HFF-Myc (cell line): ENCODE measurements at places on chromosomes 7 and 10.

DNA sequence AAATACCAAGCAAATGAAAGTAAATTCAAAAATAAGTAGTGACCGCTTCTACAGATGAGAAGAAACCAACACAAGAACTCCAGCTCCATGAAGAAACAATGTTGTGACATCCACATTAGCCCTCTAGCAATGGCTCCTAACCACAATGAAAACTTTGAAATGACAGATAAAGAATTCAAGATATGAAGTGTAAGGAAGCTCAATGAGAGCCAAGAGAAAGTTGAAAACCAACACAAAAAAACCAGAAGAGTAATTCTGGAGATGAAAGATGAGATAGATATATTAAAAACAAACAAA lies 68.2 kb upstream of the DDC start:
- no peak for DNase-seq

GRCh38 chr10:22988581-22989360 lies 60.9 kb downstream of the ARMC3 start:
- peak; percentile 35 for DNase-seq

DNA sequence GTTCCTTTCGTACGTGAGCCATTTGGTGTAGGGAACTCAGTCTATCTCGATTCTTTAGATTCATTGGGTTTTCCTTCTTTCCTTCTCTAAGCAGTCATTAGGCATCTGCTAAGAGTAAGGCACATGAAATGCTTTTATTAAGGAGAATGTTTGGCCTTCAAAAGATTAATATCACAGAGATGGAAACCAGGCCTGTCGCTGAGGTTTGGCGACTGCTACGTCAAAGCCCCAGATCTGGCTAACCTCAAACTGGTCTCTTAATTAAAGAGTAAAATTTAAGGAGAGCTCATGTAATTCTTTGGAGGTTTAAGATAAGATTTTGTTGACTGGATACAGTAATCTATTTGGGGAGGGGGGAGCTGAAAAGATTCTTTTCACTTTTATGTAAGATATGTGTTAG lies 189.8 kb downstream of the JCAD start:
- DNase-seq: no peak

DNA sequence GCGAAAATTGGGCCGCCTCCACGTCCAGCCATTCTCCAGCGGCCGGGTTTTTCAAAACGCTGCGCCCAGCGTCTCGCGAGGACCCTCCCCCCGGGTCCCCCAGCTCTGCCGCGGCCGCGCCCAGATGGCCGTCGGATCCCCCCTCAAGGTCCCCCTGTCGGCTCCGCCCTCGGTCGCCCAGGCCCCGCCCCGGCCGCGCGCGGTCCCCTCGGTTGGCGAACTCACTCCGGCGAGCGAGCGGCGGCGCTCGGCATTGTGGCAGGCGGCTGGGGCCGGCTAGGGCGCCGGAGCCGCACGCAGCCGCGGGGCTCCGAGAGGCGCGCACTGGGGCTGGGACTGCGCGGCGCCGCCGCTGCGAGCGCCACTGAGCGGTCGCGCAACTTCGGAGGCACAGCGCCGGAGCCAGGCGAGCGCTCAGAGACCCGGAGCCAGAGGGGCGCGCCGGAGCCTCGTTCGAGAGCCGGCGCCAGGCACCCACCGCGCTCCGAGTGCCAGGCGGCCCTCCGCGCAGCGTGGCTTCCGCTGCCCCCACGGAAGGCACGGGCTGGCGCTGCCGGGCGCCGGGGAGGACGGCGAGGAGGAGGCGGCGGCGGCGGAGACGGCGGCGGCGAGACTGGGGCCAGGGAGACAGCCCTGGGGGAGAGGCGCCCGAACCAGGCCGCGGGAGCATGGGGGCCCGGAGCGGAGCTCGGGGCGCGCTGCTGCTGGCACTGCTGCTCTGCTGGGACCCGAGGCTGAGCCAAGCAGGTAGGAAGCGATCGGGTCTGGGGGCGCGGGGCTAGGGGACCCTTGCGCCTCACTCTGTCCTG lies at the start of gene UNC5B:
Gene UNC5B, plus strand, starts transcription at position 253 of the 809 bp plus-strand sequence. Its CDS starts 416 bp downstream, at position 669.
- peak; percentile 42 for DNase-seq

DNA sequence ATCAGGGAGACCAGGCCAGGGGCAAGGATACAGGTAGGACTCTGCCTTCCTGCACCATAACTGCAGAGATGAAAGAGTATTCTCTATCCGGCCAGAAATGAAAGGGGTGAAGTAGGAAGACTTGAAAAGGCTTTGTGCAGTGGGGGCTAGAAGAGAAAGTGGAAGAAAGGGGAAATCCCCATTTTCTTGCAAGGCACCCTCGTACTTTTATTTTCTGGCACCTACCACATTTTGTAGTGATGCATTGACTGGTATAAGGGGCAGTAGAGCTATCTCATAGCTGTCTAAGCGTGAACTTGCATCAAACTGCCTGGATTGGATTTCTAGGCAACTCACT lies 752 bp upstream of the CAMK2G start:
- no peak for DNase-seq

DNA sequence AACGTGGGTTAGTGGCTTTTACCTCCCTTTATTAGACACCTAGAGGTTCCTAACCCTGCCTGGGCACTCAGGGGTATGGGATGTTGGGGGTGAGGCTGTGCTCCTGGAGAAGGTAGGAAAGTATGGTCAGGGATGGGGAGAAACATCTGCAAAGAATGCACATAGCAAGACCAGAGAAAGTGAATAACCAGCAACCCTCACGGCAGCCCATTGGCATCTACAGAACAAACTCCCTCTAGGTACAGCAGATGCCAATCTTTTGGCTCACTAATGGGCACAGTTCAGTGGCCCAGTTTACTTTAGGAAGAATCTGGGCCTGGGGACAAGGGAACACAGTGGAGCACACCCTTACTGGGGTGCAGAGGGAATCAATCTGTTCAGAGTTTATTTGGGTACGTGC lies 143.9 kb downstream of the JAZF1 start:
- DNase-seq: no peak

- DNase-seq: no peak
Observed at GRCh38 chr10:470339-471003, 219.0 kb downstream of the DIP2C start.

DNA sequence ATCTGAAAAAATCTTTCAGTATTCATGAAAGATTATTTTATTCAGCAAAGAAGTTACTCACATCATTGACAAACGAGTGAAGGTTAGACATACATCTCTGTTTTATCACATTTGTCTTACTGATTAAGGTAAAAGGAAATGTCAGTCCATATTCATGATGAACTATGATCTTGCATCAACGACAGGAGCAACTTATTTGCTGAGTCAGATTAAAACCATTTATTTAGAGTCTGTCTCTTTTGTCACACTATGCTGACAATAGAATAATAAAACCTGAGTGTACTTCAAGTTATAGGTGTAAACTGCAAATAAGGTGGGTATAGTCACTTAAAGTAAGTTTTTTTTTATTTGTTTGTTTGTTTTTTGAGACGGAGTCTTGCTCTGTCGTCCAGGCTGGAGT lies 216.5 kb upstream of the SEMA3C start:
- DNase-seq: no peak

- DNase-seq: no peak
Observed at GRCh38 chr10:97549587-97550322, 22.8 kb upstream of the ANKRD2 start.

DNA sequence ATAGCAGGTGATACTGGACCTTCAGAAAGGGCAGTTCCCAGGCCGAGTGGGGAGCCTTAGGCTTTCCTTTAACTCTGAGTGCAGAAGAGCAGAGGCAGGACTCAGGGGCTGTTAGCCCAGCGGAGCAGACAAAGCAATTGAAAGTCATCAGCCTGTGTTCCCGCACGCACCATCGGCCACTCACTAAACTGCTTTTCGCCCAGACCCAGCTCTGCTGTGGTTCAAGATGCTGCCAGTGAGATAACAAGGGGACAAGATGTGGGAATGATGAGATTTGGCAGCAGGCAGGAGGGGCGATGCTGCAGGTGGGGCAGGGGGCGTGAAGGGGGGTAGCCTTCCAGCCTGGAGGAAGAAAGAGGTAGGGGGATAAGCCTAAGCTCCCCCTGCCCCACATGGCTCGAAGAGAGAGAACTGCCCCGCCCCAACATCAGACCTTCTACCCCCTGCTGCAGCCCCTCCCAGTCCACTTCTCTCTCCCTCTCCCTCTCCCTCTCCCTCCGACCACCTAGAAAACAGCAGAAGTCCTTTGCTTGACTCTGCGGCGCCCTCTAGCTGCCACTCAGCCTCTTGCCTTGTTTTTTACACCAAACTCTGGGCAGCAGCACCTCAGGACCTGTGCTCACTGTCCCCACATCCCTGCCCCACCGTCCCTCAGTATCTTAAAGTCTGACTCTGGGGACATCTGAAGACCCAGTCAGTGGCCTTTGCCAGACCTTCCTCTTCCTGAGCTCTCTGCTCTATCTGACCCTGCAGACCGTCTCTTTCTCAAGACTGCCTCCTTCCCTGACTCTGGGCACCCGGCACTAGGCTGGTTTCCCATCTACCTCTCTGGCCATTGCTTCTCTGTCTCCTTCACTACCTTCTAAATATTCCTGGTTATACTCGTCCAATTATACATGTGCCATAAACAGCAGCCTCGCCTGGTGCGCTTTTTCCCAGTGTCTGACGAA lies 110.5 kb downstream of the C10orf105 start:
- peak; percentile 17 for DNase-seq

GRCh38 chr7:24835643-24836042 lies 78.4 kb upstream of the GSDME start:
- no peak for DNase-seq
